ENCODE measurements at places on chromosomes 12 and 14.

- DNase-seq = peak; percentile 2
These were observed 20.5 kb downstream of the CKB start for GRCh38 chr14:103501921-103502669.

- DNase-seq = no peak
These were observed 369.6 kb downstream of the DUSP6 start for GRCh38 chr12:88982694-88983093.

DNA sequence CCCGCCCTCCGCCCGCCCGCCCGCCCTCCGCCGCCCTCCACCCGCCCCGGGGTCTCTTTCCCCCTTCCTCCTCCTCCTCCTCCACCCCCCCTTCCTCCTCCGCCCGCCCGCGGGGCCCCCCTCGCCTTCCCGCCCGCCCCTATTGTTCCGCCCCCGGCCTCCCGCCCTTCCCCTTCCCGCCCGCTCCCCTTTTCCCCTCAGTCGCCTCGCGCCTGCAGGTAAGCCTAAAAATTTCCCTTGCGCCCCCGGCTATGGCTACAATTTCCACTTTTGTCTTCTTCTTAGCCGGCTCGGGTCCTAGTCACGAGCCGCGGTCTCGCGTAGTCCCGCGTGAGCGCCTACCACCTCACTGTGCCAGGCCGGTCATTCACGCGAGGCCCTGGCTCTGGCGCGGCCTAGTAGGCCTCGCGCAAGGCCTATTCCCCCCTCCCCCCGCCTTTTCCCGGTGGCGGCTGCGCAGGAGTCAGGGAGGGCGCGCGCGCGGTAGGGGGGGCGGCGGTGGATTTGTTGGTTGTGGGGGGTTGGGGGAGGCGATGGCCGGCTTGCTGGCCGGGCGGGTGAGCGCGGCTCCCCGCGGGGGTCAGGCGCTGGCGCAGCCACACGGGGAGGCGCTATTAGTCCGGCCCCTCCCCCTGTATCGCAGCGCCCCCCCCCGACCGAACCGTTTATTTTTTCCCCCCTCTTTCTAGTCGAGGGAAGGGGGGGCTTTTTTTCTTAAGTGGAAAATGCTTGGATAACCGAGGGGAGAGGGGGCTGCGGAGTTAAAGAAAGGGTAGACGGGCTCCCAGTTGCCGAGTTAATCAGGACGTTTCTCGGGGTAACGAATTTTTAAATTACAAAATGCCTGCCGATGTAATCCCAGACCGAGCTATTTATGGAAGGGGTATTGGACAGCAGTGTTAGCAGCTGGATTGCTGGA, 516 bp downstream of the PCBP2 start:
- peak; percentile 87 for DNase-seq

GRCh38 chr14:36805131-36805559, 143.5 kb downstream of the PAX9 start:
- no peak for DNase-seq

GRCh38 chr12:85394065-85394464, 114.0 kb downstream of the ALX1 start:
- DNase-seq = no peak

All from GM13977 (cell line).